CD4-positive, alpha-beta T cell treated with Interleukin-17A for 1 hour (primary cell): ENCODE measurements at places on chromosomes 2 and 18.

GRCh38 chr2:142605421-142605820, 272.0 kb upstream of the KYNU start:
- no peak for DNase-seq

- no peak for DNase-seq
These were observed 38.0 kb downstream of the CTDP1 start for GRCh38 chr18:79717555-79718074.

- no peak for DNase-seq
These were observed 139.5 kb downstream of the LRRC30 start for GRCh38 chr18:7370375-7370774.

GRCh38 chr2:108960006-108960405, 29.0 kb downstream of the EDAR start:
- no peak for DNase-seq

GRCh38 chr2:98503481-98504105, 58.9 kb downstream of the INPP4A start:
- DNase-seq, result no peak

DNA sequence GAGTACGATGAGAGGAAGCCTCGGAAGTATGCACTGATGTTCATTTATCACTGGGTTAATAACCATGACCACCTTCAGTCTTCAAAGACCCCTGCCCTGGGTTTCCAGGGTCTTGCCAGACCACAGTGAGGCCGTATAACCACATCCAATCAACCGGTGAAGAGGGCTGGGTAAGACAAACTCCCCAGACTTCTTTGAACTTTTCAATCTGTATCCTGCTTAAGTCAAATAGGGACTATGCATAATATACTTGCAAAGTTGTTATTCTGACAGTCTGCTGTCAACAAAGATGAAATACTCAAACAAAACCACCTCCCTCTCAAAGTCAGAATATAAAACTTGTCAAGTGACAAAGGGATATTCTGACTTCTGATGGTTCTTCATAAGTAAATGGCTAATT, 54.0 kb downstream of the KLF7 start:
- no peak for DNase-seq

GRCh38 chr2:159071190-159071915, 102.9 kb downstream of the TANC1 start:
- no peak for DNase-seq

DNA sequence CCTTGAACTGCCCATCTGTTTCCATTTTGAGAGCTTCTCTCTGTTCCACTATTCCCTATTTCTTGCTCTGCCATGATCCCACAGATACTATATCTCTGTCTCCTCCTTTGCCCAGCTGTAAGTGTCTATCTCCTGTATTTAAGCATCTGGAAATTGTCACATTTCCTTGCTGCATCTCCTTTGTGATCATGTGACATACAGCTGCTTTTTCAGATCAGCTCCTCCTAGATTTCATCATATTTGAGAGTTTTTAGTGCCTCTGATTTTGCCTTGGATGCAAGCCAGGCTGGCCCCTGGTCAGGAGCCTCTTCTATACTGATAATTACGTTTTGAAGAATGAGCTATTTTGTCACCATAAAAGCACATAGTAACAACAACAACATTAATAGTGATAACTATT, 131.7 kb upstream of the TNP1 start:
- no peak for DNase-seq

DNA sequence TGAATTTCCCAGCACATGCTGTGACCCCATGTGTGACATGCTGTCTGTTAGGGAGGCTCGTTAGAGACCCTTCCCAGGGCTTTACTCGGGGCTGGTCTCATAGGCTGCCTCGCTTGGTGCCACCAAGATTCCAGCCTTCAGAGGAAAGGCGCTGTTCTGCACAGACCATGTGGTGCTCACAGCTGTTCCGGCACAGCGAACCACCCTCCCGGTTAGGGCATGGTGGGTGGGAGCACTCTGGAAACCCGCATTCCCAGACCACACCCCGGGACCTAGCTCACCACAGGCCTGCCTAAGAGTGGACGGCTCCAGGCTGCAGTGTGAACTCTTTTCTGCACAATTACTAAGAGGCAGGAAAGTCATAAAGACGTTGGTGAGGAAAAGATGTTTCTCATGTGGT, 112.0 kb downstream of the MBP start:
- no peak for DNase-seq

GRCh38 chr2:21920721-21921120, 797.0 kb downstream of the TDRD15 start:
- DNase-seq, result no peak

DNA sequence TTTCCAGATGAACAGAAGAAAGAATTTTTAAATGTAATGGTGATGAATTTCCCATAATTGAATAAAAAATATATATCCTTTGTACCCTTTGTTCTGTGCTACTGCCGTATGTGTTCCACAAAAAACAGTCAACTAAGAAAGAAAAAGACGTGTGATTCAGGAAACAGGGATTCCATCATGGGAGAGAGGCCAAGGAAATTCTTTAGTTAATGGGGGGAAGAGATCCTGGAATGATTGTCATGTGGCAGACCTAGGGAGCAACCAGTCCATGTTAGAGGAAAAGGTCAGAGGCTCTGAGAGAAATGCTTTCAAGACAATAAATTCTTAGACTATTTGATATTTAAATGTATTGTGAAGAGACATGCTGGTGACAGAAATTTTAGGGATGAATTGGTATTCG, 76.6 kb downstream of the CPO start:
- no peak for DNase-seq
